ENCODE measurements at places on chromosomes 3 and 15.

- no peak for DNase-seq
Measured at GRCh38 chr3:4977853-4978203, 1.4 kb upstream of the BHLHE40 start.

DNA sequence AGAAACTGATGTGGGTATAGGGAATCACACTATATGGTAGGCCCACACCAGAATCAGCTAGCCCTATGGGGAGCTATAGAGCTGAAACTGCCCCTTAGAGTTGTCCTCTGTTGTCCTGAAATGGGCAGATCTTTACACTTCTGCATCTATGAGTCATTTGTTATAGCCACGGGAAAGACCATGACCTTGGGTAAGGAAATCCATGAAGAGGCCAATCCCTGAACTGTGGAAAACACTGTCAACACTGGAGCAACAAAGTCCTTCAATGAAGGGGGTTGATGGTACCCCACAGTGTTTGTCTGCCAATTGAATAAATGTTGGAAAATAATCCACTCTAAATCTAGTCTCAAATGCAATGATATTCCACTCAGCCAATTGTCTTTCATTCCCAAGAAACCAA lies 5.2 kb upstream of the CD200R1 start:
- no peak for DNase-seq

DNA sequence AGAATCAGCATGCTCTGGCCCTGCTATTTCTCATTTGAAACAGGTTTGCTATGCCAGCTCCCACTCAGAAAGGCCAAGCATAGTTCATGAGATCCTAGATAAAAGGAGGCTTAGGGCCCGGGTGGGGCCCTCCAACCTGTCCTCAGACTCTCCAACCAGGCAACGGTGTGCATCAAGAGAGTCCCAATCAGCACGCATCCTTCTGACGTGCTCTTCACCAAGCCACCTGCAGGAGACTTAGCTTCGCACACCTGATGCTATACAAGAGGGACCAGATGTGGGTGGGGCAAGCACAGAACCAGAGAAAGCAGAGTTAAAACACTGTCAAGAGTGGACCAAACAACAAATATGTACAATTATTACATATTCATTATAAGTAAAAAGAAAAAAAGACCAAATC lies 17.3 kb downstream of the STIMATE start:
- DNase-seq: no peak

GRCh38 chr3:33075995-33076394 lies 21.0 kb downstream of the GLB1 start:
- no peak for DNase-seq

DNA sequence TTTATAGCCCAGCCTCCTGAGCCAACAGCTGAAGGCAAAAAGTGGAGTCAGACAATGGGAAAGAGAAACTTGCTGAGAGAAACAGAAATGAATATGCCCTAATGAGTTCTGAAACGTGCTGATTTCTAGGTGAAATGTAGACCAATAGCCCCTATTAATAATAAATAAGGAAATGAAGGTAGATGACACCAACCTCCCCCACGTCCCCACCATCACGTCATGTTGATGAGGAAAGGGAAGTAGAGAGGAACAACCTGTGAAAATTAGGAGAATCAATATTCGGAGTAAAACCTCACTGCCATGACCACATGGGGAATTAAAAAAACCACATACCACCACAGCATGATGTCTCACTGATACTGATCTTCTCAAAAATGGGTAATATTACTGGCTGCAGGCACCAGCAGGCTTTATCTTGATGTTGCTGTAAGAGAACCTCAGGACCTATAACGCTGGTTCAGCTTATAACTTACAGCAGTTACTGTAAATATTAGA lies 64.0 kb downstream of the KAT2B start:
- DNase-seq: peak; percentile 20

- DNase-seq: no peak
Measured at GRCh38 chr3:186746008-186746407, 28.8 kb downstream of the KNG1 start.

- no peak for DNase-seq
Measured at GRCh38 chr15:78880242-78880533, 7.5 kb downstream of the MORF4L1 start.

DNA sequence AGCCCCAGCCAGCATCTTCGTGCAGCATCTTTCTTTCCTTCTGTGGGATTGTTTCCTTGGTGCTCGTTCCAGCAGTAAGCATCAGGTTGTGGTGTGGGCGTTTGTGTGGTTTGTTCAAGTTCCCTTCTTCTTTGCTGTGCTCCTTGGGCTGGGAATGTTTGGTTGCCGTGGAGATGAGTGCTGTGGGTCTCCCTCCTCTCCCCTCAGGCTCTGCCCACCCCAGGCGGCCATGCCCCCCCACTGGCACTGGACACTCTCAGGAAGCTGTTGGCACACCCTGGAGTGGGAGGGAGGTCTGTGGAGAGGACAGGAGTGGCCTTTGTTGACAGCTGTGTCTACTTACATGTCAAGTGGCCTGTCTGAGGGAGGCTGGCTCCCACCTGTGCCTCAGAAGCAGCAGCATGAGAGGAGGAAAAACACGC lies 46.5 kb upstream of the SACM1L start:
- DNase-seq: no peak

- DNase-seq: no peak
Measured at GRCh38 chr3:182726258-182727142, 66.8 kb upstream of the ATP11B start.

- no peak for DNase-seq
Measured at GRCh38 chr3:72276806-72277205, 491.9 kb upstream of the PROK2 start.

GRCh38 chr3:39519554-39520288 lies 52.2 kb downstream of the MOBP start:
- DNase-seq: no peak

- DNase-seq: no peak
Measured at GRCh38 chr3:169923189-169923588, 11.8 kb downstream of the SAMD7 start.

GRCh38 chr3:42497009-42497731 lies 5.3 kb upstream of the VIPR1 start:
- DNase-seq: no peak

DNA sequence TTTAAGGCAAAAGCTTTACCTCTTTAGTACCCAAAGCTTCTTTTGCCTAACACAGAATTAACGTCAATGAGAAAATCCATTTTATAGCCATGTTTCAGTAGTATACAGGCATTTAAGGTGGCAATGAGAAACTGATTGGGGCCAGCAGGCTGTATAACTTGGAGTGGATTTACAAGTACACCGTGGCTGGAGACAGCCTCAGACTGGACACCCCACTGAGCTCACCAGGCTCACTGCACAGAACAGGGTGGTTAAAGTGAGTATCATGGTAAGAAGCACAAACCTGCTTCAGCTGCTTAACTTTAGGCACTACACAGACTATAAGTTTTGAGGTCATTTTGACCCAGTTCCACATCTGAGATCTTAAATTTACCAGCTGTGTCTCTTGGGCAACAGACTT lies 8.9 kb downstream of the CPOX start:
- DNase-seq: no peak

- DNase-seq: peak; percentile 57
Measured at GRCh38 chr3:187714404-187714979, 12.1 kb upstream of the RTP2 start.

DNA sequence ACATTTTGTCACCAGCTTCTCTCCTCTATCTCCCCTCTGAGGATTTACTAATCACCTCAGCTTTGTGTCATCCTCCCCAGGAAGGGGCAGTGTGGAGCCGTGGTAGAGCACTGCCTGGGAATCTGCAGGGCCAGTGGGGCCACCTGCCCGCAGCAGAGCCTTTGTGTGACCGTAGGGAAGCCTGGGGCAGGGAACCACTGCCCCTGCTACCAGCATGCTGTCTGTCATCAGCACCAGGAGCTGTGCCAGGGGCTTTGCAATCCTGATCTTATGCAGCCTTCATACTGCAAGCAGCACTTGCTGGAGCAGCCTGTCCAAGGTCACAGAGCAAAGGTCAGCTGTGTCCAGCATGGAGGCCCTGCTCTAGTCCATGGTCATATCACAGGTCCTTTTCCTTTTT lies 170.2 kb upstream of the IL12A start:
- DNase-seq: no peak

DNA sequence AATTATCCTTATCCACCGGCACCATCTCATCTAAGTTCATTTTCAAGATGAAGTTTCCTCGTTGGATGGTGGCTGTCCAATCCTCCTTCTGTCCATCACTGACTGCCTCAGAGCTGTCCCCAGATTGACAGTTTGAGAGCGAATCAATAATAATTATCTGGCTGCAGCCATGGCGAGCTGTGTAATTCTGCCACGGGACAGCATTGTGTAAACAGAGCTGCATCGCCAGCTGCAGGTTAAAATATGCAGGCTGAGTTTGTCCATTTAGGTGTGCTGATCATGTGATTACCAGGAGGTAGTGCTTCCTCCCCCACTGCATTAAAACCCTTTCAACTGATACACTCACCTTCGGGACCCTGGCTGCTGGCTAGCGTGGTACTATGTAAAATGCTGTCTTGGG lies 461.9 kb upstream of the ONECUT1 start:
- DNase-seq: no peak

DNA sequence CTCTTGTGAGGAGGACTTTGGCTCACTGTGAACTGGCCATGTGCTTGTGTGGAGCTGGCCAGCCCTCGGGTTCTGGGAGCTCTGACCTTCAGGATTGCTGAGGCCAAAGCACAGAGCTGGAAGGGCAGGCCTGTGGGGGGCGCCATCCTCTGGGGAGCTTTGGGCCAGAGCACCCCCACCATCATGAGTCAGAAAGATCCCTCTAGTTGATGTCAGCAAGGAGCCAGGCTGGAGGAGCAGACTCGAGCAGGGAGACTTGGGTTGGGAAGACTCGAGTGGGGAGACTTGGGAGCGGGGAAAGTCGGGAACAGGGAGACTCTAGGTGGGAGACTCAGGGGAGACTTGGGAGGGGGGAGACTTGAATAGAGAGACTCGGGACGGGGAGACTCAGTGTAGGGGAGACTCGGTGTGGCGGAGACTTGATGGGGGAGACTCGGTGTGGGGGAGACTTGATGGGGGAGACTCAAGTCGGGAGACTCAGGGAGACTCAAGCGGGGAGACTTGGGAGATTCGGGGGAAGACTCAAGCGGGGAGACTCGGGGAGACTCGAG lies 37.7 kb upstream of the PLXNA1 start:
- DNase-seq: no peak

DNA sequence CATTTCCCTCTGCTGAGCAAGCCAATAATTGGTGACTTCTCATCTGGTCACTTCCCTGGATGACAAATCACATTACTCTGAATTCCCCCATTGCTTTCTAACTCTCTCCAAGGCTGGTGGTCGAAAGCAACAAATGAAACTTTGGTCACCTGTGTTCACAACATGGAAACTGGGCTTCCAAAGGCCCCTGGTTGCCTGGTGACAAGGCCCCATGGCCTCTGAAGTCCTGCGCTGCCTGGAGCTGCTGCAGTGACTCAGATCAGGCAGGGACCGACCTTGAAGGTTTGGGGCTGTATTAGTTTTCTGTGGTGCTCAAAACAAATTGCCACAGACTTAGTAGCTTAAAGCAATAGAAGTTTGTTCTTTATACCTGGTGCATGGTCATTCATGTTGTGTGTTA lies 345.3 kb downstream of the WDR72 start:
- no peak for DNase-seq

GRCh38 chr15:93608643-93609148 lies 519.7 kb upstream of the RGMA start:
- no peak for DNase-seq

GRCh38 chr3:10955711-10956453 lies 36.7 kb upstream of the SLC6A1 start:
- DNase-seq: no peak

- DNase-seq: no peak
Measured at GRCh38 chr3:183439515-183439914, 11.1 kb upstream of the MCF2L2 start.

GRCh38 chr3:3110299-3110630 lies at the start of gene IL5RA:
IL5RA (minus strand) TSS chr3:3110374; CDS start chr3:3104984, 5,390 bp downstream.
- no peak for DNase-seq

- no peak for DNase-seq
Measured at GRCh38 chr15:69537901-69538300, 85.3 kb downstream of the RPLP1 start.

DNA sequence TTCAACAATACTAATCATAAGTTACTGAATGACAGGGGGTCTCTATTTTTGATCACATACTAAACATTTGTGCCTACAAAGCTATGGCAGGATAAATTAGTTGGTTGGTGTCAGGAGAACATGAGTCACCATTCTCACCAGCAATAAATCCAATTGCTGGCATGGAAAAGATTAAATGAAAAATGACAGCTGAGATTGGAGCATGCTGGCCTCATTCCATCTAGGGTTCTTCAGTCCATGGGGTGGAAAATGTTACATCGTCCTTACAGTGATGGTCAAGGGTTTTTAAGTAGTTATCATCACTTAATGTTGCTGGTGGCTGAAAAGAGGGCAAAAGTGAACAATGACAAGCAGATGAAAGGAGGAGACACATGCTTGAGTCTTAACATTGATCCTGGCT lies 180.1 kb upstream of the BCL6 start:
- no peak for DNase-seq

GRCh38 chr15:86077070-86077469 lies 2.6 kb upstream of the AGBL1 start:
- DNase-seq: no peak

- DNase-seq: no peak
Measured at GRCh38 chr3:37103103-37103808, 71.1 kb downstream of the LRRFIP2 start.

- no peak for DNase-seq
Measured at GRCh38 chr15:56031836-56032235, 38.4 kb upstream of the NEDD4 start.

GRCh38 chr15:58463815-58464650 lies 32.2 kb downstream of the LIPC start:
- DNase-seq: no peak

GRCh38 chr3:37283011-37283410 lies 108.6 kb upstream of the LRRFIP2 start:
- DNase-seq: no peak

GRCh38 chr3:162597226-162597625 lies 1100.6 kb downstream of the OTOL1 start:
- no peak for DNase-seq

DNA sequence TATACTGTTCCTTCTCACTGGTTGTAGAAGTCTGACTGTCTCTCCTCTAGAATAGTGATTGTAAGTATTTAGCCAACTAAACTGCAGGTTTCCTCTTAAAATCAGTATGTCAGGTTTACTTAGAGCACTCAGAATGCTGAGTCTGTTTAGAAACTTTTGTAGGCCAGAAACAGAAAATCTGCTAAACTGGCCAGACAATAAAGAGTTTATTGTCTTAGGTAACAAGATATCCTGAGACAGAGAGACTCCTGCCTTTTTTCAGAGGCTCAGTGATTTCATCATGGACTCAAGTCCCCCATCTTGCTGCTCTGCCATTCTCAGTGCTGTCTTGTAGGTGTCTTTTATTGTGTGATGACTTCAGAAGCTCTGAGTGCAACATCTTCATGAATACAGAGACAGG lies 279.0 kb downstream of the MFSD1 start:
- DNase-seq: no peak

- DNase-seq: no peak
Measured at GRCh38 chr15:66734961-66735908, 33.2 kb downstream of the SMAD6 start.
